HCT116 (cell line): ENCODE measurements at places on chromosomes 6 and 20. TPM values are rescaled to one million over a fixed set of nuclear protein-coding genes. Genes with fewer than 3 reads are reported as not detected.

- H3K36me3 ChIP-seq: no peaks in the 10 kb centered on the region
- no peak overlapping the region for H3K27ac ChIP-seq
- no peaks in the 10 kb centered on the region for H3K4me1 ChIP-seq
These were observed 45.9 kb upstream of the FRMD1 start for GRCh38 chr6:168124921-168125320.

The KCNQ5 gene
- total RNA-seq: not detected

The ULBP3 gene
- 18.4 TPM for total RNA-seq

DNA sequence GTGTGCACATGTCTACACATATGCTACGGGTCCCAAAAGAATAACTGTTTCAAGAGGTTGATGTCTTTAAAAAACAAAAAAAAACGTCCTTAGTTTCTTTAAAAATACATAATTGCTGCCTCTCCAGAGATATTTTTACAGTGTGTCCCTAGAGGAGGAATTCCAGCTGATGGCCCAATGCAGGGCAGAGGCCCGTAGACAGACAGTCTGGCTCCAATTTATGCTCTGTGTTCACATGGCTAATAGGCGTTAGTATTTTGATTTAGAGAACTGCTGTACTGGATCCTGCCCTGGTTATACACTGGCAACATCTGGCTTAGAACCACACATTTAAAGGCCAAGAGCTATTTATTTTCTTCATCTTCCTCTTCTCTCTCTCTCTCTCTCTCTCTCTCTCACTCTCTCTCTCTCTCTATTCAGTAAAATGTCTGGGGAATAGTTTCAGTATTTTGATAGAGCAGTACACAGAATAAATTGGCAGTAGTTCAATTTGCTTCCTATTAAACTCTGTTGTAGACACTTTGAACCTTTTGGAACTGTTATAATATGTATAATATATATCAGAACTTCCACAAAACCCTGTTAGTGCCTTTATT is 260.6 kb downstream of the EYA4 start:
- H3K36me3 ChIP-seq: no peaks in the 10 kb centered on the region
- H3K27me3 ChIP-seq: peaks cover 7% of the 10 kb centered on the region; the same call in 1 of the 2 replicates
- H3K27ac ChIP-seq: no peak overlapping the region
- H3K4me3 ChIP-seq: no peak overlapping the region
- no peak for DNase-seq

The SPDEF gene
- 0.39 TPM for total RNA-seq

The FIG4 gene
- 15.7 TPM for total RNA-seq

DNA sequence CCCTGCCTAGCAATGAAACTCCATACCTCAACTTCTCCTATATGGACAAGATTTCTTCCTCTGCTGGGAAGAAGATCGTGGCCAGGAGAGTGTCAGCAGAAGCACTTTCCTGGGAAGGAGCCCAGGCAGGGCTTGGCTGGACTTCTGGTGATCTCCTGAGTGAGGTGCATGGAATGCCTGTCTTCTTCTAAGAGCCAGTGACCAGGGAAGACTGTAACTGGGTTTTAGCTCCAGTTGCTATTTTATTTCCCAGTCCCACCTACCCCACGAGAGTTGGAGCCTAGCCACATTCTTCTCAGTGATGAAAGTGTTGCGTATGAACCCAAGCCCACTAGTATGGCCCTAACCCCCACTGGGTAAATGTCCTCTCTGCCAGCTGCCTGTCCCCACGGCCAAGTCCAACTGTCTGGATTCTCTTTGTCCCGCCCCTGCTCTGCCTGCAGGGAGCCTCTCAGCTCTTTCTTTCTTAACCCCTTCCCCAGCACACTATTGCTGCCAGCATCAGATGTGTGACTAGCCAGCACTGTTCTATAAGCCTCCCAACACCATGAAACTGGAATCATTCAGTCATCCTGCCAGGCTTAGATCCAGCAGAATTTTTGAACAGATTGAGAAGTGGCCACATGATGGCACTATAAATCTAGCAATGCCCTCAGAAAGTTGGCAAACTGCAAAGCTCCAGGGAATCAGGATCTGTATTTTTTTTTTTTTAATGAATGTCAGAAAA is 69.8 kb upstream of the FAM184A start:
- H3K4me3 ChIP-seq: no peak overlapping the region
- peak; percentile 62 for DNase-seq
- H3K27me3 ChIP-seq: no peaks in the 10 kb centered on the region
- peaks cover 56% of the 10 kb centered on the region for H3K4me1 ChIP-seq

The SYNCRIP gene
- total RNA-seq: 189 TPM

- H3K27ac ChIP-seq: no peak overlapping the region
- no peaks in the 10 kb centered on the region for H3K27me3 ChIP-seq
- no peak for DNase-seq
- no peaks in the 10 kb centered on the region for H3K4me1 ChIP-seq
- H3K4me3 ChIP-seq: no peak overlapping the region
These were observed 116.9 kb upstream of the EMILIN3 start for GRCh38 chr20:41483553-41483930.

GRCh38 chr20:52777171-52777570 is 195.0 kb upstream of the TSHZ2 start:
- H3K4me3 ChIP-seq: no peak overlapping the region
- H3K27ac ChIP-seq: no peak overlapping the region
- DNase-seq: no peak
- no peaks in the 10 kb centered on the region for H3K36me3 ChIP-seq
- H3K27me3 ChIP-seq: no peaks in the 10 kb centered on the region

DNA sequence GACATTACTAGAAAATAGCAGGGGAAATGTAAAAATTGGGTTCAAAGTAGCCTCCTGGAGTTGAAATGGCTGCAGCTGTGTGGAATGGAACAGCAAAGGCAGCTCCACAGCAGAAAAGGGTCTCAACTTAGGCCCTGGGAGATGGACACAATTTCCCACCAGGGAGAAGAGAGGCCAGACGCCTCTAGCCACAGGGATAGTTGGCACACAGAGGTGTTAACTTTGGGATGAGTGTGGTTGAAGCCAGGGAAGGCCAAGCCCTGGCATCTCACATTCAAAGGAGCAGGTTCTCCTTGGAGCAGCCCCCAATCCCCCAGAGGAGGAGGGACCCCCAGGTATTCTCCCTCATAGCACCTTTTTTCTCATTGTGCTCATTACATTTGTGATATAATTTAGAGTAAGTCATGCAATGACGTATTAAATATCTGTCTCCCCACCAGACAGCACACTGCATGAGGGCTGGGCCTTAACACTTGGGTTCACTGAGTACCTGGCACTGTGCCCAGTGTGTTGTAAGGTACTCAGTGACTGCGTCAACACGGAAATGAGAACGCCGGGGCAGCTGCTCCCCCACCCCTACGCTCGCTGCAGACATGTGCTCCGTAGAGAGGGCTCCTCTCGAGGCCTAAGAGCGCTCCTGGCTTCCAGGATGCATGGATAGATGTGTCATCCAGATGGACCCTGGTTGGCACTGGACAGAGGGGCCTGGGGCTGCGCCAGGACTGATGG is 76.0 kb upstream of the CD93 start:
- DNase-seq: no peak
- H3K27ac ChIP-seq: no peak overlapping the region
- H3K4me3 ChIP-seq: no peak overlapping the region
- peaks cover 26% of the 10 kb centered on the region for H3K4me1 ChIP-seq
- no peaks in the 10 kb centered on the region for H3K27me3 ChIP-seq
- no peaks in the 10 kb centered on the region for H3K36me3 ChIP-seq

DNA sequence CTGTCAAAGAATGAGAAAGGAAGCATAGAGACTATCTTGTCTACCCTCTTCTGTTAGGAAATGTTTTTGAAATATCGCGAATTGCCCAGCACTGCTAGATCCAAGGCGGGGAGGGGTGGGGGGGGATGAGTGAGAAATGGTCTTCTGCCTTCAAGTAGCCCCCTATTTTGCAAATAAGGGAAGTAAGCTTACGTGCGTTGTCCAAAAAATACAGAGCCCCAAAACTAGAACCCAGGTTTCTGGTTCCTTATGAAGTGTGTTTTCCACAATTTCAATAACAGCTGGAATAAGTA is 923 bp upstream of the ILRUN start:
- no peaks in the 10 kb centered on the region; the same call in 1 of the 2 replicates for H3K4me1 ChIP-seq
- DNase-seq: no peak
- peak overlapping the region; percentile 99 for H3K4me3 ChIP-seq
- H3K27me3 ChIP-seq: no peaks in the 10 kb centered on the region
- no peak overlapping the region for H3K27ac ChIP-seq

DNA sequence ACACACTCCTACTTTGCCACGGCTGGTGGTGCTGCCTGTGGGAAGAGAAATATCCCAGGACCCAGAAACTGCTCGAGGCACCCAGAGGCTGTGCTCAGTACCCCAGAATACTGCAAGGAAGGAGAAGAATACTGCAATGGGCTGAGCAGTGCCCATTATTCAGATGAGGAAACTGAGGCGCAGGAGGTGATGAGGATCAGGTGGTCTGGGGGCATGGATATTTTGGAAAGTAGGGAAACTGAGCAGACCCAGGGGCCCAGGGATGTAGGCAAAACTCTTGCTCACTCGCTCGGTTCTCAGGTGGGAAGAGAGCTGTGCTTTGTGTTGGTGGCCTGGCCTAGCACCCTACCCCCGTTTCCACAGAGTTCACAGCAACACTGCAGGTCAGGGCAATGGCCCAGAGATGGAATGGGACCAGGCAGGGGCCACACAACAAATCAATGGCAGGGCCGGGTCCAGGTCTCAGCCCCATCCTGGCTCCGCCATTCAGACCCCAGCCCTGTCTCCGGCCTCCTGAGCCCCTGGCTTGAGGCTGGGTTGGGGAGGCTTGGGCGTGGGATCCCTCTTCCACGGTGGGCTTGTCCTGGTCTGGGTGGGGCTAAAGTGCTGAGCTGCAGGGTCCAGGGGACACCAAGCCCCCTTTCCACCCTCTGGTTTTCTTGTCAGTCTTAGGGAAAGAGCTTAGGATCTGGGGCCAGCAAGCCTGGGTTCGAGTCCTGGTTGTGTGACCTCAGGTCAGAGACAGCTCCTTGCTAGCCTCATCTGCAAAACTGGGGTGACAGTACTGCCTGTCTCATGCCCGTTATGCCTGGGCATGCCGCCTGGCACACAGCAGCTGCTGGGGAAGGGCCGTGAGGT is 33.9 kb downstream of the SUN5 start:
- no peak overlapping the region for H3K4me3 ChIP-seq
- no peak for DNase-seq
- H3K36me3 ChIP-seq: no peaks in the 10 kb centered on the region
- no peak overlapping the region for H3K27ac ChIP-seq

The SLPI gene
- total RNA-seq: 5.4 TPM

- H3K27me3 ChIP-seq: peaks cover 23% of the 10 kb centered on the region
- no peak overlapping the region for H3K4me3 ChIP-seq
- no peak for DNase-seq
- H3K4me1 ChIP-seq: no peaks in the 10 kb centered on the region
- no peaks in the 10 kb centered on the region for H3K36me3 ChIP-seq
- no peak overlapping the region for H3K27ac ChIP-seq
These were observed 192.8 kb downstream of the LRFN2 start for GRCh38 chr6:40394381-40394780.

- no peak overlapping the region for H3K27ac ChIP-seq
- no peaks in the 10 kb centered on the region for H3K4me1 ChIP-seq
- DNase-seq: no peak
- H3K36me3 ChIP-seq: no peaks in the 10 kb centered on the region
- no peaks in the 10 kb centered on the region for H3K27me3 ChIP-seq
These were observed 16.0 kb downstream of the ANKS1A start for GRCh38 chr6:34904990-34905613.

- no peak for DNase-seq
- peaks cover 45% of the 10 kb centered on the region for H3K27me3 ChIP-seq
- no peaks in the 10 kb centered on the region for H3K36me3 ChIP-seq
- H3K4me3 ChIP-seq: no peak overlapping the region
- H3K4me1 ChIP-seq: peaks cover 18% of the 10 kb centered on the region
- no peak overlapping the region for H3K27ac ChIP-seq
These were observed 22.7 kb upstream of the RNF24 start for GRCh38 chr20:4038047-4038459.

The MRPL14 gene
- total RNA-seq: 69.6 TPM

- DNase-seq: no peak
- H3K4me1 ChIP-seq: peaks cover 4% of the 10 kb centered on the region
- H3K27ac ChIP-seq: no peak overlapping the region
- no peak overlapping the region for H3K4me3 ChIP-seq
- no peaks in the 10 kb centered on the region for H3K27me3 ChIP-seq
These were observed 5.4 kb downstream of the CTNNBL1 start for GRCh38 chr20:37699202-37699601.

The BFSP1 gene
- 8.8 TPM for total RNA-seq

DNA sequence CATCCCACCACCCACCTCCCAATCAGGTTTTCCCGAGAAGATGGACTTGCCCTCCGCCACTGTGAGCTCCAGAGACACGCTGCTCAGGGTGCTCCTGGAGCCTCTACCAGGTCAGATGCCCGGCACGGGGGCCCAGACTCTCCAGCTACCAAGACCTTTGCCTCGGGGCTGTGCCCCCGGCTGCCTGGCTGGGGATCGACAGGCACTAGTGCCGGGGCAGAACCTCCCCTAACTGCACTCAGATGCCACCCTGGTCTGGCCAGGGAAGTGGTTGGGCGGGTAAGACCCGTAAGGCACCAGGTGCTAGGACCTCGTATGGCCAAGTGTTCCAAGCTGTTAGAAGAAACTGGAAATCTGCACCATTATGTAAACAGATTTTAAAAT is 100.7 kb downstream of the ASXL1 start:
- H3K36me3 ChIP-seq: no peaks in the 10 kb centered on the region
- DNase-seq: no peak
- no peaks in the 10 kb centered on the region for H3K27me3 ChIP-seq
- no peak overlapping the region for H3K4me3 ChIP-seq
- no peaks in the 10 kb centered on the region for H3K4me1 ChIP-seq
